ENCODE measurements at places on chromosomes 12 and 14.

GRCh38 chr14:32134448-32135097 lies 57.5 kb downstream of the ARHGAP5 start:
- DNase-seq = no peak

DNA sequence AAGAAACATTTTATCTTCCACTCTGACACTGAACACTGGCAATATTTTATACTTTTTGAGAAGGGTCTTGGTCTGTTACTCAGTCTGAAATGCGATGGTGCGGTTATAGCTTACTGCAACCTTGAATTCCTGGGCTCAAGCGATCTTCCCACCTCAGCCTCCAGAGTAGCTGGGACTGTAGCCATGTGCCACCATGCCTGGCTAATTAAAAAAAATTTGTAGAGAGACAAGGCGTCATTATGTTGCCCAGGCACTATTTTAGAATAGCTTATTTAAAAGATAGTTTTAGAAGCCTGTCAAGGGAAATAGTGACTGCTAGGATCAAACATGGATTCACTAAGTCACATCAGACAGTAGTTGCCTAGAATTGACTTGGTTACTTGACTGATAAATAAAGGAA lies 5.9 kb downstream of the ERC1 start:
- DNase-seq = no peak

DNA sequence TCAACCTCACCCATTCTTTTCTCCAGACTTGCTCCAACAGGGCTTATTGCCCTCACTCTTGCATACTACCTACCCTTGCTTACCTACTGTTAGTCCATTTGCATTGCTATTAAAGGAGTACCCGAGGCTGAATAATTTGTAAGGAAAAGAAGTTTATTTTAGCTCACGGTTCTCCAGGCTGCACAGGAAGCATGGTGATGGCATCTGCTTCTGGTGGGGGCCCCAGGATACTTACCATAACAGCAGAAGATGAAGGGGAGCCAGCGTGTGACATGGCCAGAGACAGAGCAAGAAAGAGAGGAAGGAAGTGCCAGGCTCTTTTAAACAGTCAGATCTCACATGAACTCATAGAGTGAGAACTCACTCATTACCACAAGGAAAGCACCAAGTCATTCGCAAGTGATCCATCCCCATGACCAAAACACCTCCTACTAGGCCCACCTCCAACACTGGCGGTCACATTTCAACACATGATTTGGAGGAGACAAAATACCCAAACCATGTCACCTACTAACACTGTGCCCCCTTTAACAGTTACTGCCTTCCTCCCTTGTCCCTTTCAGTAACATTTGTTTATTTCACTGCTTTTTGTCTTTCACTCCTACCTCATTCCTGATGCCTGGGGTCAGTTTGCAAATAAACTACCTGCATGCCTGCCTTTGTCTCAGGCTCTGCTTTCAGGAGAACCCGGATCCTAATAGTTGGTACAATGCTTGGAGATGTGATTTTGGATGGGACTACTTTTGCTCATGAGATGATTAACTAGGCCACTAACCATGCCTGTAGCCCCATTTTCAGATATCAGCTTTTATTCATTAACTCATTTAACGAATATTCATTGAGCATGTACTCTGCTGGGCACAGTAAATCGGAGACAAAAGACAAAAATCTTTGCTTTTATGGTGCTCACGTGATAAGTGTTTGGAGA lies 41.6 kb upstream of the CSRP2 start:
- DNase-seq = no peak

- no peak for DNase-seq
These were observed 14.4 kb downstream of the TTLL5 start for GRCh38 chr14:75675265-75675960.

GRCh38 chr14:35403114-35403602 lies 1.4 kb downstream of the NFKBIA start:
- no peak for DNase-seq

DNA sequence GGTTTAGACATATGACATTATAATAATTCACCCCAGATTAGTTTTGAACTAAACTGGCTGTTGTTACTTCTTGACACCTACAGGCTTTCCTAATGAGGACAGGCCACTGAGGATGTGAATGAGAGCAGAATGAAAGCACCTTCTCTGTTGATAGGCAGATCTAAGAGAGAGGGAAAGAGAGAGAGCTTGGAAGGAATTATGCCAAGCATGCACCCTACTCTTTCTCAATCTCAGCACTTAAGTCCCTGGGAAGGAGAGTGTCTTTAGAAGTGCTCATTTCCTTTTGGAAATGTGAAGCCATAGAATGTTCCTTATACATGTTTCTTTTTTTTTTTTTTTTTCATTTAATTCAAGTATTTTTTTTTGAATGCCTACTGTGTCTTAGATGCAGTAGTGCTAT lies 49.0 kb downstream of the TBC1D15 start:
- no peak for DNase-seq

DNA sequence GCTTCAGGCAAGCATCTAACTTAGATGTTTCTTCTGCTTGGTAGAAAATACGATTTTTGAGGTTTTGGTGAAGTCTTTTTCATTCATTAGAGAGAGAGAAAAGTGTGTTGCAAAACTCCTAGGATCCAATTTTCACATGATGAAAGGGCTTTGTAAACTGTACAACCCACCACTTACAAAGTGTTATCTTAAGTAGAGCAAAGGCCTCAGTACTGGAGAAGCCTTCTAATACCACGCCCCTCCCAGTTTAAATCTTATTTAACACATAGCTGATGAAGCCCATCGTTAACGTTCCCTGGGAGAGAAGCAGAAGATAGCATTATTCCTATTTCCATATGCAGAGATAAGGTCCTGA lies 869 bp downstream of the APOLD1 start:
- DNase-seq = no peak

DNA sequence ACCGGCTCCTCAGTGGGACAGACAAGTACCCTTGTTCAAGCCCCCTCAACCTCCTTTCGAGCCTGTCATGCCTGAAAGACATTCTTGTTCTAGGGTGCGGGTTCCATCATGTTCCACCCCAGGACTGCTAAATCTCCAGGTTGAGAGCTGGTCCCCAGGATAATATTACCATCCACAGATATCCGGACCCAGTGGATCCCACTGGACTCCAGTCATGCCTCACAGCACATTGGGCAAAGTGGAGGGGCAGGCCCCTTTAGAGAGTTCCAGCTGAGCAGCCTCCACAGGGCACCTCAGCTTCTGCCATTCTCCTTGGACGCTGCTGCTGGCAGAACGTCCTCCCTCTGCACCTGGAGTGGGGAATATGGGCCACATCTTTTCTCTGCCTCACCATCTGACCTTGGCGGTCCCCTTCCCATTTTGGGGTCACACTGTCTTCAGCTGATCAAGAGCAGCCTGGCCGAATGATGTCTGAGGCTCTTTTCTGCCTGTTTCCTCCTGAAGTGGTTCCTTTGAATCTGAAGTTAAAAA lies 137.4 kb downstream of the BCL11B start:
- DNase-seq = no peak

DNA sequence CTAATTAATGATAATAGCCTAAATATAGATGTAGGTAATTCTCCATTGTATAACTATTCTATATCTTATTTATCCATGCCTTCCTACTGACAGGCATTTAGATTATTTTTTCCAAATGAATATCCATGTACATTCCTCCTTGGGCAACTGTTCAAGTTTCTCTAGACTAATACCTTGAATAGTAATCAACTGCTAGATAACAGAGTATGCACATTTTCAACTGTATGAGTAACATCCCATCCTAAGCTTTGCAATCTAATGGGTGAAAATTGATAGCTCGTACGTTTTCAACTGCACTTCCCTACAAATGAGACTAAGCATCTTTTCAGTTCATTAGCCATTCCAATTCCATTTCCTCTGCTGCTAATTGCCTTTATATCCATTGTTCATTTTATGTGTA lies 37.0 kb downstream of the YAF2 start:
- DNase-seq = no peak

All from NCI-H1105 (cell line).